ENCODE measurements at places on chromosomes 5 and 9.
A peak's percentile ranks its signal among the peaks of the same experiment; 100 is the strongest.

DNA sequence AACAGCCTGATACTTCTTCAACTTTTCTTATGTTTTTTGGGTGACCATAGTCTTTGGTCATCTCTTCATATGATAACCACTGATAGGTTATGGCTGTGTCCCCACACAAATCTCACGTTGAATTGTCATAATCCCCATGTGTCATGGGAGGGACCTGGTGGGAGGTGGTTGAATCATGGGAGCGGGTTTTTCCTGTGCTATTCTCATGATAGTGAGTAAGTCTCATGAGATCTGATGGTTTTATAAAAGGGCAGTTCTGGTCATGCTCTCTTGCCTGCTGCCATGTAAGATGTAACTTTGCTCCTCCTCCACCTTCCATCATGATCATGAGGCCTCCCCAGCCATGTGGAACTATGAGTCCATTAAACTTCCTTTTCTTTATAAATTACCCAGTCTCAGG lies 8.7 kb downstream of the RHOBTB3 start:
- DNase-seq, result no peak

GRCh38 chr9:82582693-82583092 lies 480.2 kb downstream of the RASEF start:
- no peak for DNase-seq

DNA sequence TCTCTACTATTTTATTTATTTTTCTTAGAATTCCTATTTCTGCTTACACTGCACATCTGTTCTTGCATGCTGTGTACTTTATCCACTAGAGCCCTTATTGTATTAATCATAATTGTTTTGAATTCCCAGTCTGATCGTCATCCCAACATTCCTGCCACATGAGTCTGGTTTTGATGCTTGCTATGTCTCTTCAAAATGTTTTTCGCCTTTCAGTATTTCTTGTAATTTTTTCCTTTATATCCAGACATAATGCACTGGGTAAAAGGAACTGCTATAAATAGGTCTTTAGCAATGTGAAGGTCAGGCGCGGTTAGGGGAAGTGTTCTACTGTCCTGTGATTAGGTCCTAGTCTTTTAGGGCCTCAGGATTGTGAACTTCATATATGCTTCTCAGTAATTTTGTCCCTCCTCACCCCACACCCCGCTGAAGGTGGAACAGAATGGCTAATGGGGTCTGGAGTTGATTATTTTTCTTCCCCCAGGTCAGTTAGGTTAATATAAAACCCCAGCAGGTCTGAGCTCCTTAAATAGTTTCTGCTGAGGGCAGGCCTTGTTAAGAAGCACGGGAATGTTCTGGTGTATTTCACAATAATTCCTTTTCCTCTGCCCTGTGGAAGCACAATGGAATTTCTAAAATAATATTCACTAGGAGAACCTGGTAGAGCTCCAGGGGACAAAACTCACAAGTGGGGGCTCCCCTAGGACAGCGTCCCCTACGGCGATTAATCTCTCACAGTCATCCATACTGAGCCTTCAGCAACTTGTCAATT lies 146.6 kb upstream of the TUT7 start:
- DNase-seq, result peak; percentile 49

DNA sequence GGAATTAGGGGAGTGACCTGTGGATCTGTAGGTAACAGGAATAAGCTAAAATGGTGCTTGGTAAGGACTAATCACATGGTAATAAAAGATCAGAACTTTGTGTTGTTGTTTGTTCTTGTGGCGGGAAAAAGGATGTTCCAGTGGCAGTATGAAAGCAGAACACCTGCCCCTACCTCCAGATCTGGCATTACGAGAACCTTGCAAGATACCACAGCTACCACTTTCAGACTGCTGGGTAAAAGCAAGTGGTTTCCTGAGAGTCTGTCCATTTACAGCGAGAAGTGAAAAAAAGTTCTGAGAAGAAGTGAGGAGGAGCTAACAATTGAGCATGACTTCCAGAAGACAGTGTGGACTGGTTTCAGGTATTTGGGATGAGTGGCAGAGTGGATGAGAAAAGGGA lies 252.5 kb downstream of the TLE4 start:
- no peak for DNase-seq

- no peak for DNase-seq
Measured at GRCh38 chr5:93756372-93756771, 15.0 kb upstream of the POU5F2 start.

DNA sequence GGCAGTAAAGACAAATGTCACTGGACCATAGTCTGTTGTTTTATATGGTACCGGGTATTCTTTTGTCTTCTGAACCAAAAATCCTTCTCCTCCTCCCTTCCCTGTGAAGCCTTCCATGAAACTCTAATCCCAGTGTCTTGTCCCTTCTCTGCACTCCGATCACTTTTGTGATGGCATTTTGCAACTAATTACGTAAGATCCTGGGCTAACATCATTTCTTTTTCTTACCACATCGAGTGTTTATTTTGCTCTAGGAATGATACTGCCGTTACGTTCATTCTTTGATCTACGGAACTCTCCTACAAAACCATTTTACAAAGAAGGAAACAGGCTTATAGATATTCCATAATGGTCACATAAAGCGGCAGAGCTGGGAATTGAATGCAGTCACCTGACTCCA lies 33.7 kb downstream of the SNX18 start:
- no peak for DNase-seq

GRCh38 chr9:11319538-11319937 lies 706.7 kb upstream of the PTPRD start:
- DNase-seq, result no peak

DNA sequence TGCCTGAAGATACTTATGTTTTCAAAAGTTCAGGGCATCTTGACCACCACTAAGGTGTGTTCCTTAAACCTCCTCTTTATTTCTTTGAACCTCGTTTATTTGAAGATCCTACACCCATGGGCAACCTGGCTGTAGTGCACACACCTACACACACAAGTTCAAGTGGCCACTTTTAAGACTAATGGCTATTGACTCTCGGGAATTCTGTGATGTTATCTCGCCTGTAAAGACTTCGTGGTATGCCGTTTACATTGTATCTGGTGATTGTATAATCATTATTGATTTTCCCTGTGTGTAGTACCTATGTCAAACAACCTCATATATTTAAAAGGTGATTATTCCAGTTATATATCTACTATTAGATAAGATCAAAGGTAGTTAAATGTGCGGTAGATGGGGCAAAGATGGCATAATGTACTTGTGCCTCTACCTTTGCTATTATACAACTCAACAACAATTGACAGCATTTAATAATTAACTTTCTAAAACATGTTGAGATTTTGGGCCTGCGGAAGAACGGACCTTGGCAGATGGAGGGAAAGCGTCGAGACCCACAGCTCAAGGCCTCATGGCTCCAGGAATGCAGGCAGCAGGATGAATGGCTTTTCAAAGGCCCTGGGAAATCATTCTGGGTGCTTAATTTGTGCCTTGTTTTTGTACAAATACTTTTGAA lies 51.4 kb upstream of the IRX2 start:
- DNase-seq, result no peak

- peak; percentile 25 for DNase-seq
Measured at GRCh38 chr5:145811834-145812625, 23.1 kb downstream of the PRELID2 start.

GRCh38 chr5:122921826-122922225 lies 76.4 kb downstream of the SNX24 start:
- DNase-seq, result no peak

- no peak for DNase-seq
Measured at GRCh38 chr9:121650217-121651007, 1.0 kb upstream of the DAB2IP start.

DNA sequence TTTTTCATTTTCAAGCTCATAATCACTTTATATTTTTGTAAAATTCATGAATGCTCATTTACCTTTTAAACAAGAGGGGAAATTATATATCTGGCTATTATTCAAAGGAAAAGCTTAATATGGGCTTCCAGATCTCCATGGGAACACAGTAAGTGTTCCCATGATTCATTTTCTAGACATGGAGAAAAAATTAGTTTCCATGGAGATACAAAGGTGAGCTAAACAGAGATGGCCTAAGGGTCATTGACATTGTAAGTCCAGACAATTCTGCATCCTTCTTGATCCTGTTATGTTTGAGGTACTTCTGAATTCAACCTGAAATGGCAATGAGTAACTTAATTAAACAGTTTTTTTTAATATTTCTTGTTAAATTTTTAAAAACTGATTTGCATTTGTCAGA lies 341.4 kb upstream of the PRR16 start:
- no peak for DNase-seq

Measured in AG08396 (cell line).